Dermis microvascular lymphatic vessel endothelial cell (primary cell): ENCODE measurements at places on chromosomes 13 and 19. TPM values are rescaled to one million over a fixed set of nuclear protein-coding genes. Genes with fewer than 3 reads are reported as not detected.

STXBP2 gene
- total RNA-seq: 22.3 and 34.8 TPM in 2 replicates

ICAM4 gene
- total RNA-seq: 0.13 and 0.26 TPM in 2 replicates

DCLK1 gene
- 10.5 and 43.6 TPM in 2 replicates for total RNA-seq

CACNG8 gene
- 0.13 TPM in 2 replicates for total RNA-seq

SLC15A1 gene
- not detected in 2 replicates for total RNA-seq

KIR2DL4 gene
- total RNA-seq: not detected in 2 replicates

NTN5 gene
- total RNA-seq: under 0.01 TPM in 1 of 2 replicates, not detected in the other

FUT3 gene
- total RNA-seq: not detected in 2 replicates

MEX3D gene
- total RNA-seq: 43.1 and 69.7 TPM in 2 replicates

NPAS1 gene
- not detected in 2 replicates for total RNA-seq

TJP3 gene
- under 0.01 TPM in 2 replicates for total RNA-seq

DNA sequence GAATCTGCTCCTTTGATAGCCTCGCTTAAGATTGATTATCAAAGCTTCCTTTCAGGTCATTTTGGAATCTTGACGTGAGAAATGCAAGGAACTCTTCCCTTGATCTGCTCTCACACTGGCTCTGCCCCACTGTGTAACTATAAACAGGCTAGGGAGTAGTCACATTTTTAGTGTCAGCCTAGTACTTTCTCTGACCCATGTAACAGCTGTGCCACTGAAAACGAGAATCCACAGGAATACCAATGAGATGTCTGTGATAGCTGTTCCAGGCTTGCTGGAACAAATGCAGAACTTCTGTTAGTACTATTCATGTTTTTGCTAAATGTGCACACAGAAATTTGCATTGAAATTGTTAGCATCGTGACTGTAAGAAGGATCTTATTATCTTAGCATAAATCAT, 221.3 kb downstream of the MYO16 start:
- no peak for DNase-seq

GRCh38 chr13:40637643-40638042, 28.8 kb downstream of the FOXO1 start:
- no peak for DNase-seq

GRCh38 chr13:49791315-49791710, 1.2 kb downstream of the KPNA3 start:
- DNase-seq: peak; percentile 32

- no peak for DNase-seq
Measured at GRCh38 chr19:18905058-18905456, 9.1 kb upstream of the CERS1 start.

DNA sequence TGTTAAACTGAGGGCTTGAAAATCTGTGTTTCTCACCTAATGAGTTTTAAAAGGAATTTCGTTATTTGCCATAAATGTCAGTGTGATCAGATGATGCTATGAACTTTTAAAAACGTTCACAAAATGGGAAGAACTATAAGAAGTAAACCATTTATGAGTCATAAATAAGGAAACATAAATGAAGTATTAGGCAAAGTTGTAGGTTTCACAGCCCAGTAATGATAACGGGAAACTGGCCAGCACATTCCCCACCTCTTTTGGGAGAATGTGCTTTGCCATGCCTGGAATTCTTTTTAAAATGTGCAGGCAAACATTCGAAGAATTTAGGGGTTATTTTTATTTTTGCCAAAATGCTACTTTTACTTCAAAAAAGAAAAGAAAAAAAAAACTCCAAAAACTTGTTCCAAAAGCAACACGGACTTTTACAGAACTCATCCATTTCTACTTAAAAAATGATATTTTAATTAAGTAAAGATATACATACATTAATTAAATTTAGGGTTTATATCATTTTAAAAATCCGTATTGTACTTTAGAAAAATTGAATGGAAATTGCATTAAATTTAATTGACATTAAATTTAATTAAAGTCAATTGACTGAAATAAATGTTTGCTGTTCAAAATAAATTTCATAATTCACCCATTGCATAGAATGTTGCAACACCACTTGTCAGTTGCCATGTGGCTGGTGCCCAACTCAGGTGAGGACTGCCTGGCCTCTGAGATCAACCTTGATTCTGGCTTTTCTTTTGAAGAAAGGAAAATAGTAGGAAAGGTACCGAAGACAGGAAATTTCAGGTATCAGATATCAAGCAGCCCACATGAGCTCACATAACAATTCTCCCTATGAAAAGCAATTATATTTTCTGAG, 1198.5 kb downstream of the EFNB2 start:
- DNase-seq: no peak

DNA sequence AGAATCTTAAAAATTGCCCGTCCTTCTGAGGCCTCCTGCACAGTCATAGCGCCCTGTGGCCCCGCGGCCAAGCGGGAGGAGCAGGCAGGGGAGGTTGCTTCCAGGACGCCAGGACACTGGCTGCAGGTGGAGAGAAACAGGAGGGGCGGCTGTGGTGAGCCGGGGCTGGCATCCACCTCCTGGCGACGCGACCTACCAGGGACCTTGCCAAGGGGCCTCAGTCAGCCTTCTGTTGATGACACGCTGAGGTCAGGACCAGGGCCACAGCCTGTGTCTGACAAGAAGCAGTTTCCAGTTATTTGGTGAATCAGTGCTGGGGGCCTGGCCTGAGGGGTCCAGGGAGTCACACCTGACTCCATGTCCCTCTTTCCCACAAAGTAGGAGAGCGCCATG, 13.3 kb upstream of the MKNK2 start:
- no peak for DNase-seq

DNA sequence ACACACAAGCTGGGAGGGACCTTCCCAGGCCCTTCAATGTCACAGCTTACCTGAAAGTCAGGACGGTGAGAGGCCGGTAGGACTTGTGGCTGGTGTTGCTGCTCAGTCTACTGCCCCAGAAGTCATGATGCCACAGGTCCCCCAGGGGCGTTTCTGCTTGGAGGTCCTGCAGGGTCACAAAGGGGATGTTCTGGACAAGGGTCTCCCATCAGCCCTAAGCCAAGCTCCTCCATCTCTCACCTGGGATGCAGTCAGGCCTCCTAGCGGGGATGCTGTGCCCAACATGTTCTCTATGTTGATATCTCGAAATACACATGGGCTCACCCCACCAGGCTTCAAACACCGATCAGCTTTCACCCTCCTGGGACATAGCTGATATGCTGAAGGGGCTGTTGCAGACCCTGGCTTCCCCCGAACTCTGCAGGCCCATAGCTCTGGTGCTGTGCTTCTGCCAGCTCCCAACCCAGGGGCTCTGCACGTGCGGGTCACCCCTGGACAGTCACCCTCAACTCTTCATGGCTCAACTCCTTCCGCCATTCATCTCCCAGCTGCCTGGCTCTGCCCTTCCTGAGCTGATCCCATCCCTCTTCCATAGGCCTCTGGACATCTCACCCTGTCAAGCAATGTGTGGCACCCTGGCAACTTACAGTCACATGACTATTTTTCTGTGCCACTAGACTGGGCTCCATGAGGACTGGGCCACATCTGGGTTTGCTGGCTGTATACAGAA, 10.3 kb downstream of the TMTC4 start:
- DNase-seq: no peak

DNA sequence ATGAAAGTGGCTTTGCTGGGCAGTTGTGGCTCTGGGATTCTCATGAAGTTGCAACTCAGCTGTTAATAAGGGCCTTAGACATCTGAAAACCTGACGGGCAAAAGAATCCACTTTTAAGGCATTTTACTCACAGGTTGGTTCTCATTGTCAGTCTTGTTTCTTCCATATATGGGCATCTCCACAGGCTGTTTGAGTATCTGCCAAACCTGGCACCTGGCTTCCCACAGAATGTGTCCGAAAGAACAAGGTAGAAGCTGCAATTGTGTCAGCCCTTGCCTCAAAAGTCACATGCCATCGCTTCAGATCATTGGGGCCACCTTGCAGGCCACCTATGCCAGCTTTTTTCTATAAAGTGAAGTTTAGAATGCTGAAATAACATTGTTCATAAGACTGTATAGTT, 102.4 kb downstream of the KCTD12 start:
- no peak for DNase-seq

GRCh38 chr19:29999490-29999889, 57.5 kb downstream of the URI1 start:
- DNase-seq: no peak

GRCh38 chr19:46920362-46920761, 59.6 kb downstream of the ARHGAP35 start:
- no peak for DNase-seq

- DNase-seq: no peak
Measured at GRCh38 chr13:112467236-112467635, 91.1 kb downstream of the SPACA7 start.

- DNase-seq: no peak
Measured at GRCh38 chr13:43009506-43009905, 13.9 kb upstream of the DNAJC15 start.

DNA sequence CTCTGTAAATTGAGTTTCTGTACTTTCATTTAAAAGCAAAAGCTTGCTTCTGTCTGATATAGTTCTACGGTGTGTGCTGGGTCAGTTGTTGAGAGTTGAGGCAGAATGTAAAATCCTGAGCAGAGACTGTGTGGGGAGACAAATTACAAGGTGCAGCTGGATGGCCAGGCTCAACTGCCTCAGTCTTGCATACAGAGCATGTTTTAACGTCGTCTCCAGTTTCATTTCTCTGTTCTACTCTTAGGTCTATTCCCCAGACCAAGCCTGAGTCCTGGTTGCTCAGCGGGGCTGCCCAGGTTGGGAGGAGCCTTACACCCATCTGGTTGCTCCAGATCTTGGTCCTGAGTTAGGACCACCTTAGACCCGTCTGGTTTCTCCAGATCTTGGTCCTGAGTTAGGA, 54.4 kb upstream of the MEDAG start:
- DNase-seq: no peak

DNA sequence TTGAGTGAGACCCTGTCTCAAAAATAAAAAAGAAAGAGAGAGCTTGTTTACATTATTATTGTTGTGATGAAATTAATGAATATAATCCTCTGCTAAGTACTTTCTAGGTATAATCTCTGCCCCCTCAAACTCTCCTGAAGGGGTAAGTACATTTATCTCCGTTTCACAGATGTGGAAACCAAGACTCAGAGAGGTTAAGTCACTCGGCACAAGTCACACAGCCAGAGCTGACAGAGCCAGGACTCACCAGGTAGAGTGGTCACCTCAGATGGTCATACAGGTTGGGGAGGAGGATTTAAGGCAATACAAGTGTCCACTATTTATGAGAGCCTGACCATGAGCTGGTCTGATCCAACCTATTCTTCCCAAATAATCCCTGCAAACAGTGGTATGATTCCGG, 15.2 kb upstream of the LYPD3 start:
- no peak for DNase-seq

DNA sequence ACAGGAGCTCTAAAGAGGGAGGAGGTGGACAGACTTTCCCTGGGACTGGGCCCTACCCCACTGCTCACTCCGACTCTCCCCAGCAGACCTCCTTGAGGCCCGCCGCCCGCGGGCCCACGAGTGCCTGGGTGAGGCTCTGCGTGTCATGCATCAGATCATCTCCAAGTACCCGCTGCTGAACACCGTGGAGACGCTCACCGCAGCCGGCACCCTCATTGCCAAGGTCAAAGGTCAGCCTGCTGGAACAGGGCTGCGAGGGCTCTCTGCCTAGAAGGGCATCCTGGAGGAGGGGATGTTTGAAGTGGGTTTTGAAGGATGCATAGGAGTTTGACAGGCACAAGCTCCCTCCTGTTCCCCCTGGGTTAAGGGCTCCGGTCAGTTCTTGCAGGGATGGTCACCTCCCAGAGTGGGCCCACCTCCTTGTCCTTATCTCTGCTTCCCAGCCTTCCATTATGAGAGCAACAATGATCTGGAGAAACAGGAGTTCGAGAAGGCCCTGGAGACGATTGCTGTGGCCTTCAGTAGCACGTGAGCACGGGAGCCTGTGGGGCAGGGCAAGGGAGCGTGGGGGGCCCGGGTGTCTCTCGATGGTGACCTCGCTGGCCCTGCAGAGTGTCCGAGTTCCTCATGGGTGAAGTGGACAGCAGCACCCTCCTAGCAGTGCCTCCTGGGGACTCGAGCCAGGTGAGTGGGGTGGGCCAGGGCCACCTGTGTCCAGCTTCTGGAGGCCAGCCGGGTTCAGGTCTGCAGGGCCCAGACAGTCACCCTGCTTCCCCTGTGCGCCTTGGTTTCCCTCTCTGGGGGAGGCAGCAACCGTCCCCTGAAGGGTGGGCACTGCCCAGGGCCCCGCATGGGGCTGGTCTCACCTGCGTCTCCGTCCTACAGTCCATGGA, 6.3 kb downstream of the ARHGAP45 start:
- DNase-seq: no peak

DNA sequence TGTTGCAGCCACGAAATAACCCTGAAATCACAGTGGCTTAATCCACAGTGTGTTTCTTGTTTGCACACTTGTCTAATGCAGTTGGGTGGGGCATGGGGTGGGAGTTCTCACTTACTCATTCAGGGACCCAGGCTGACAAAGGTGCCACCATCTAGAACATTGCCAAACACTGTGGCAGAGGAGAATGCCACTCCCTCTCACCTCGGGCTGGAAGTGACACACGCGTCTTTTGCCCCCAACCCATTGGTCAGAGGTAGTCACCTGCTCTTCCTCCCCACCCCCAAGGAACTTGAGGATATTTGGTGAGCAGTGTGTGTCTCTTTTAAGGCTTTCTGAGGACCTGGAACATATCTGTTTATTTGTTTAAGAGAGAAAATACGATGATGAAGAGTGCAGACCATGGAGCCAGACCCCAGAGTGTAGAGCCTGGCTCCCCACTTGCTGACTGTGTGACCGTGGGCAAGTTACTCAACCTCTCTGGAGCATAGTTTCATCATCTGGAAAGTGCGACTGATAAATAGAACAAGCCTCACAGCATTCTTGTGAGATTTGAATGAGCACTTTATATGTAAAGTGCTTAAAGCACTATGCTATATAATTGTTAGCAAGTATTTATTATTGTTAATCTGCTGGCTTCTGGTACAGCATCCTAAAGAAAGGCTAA, 17.4 kb downstream of the GPR183 start:
- no peak for DNase-seq

DNA sequence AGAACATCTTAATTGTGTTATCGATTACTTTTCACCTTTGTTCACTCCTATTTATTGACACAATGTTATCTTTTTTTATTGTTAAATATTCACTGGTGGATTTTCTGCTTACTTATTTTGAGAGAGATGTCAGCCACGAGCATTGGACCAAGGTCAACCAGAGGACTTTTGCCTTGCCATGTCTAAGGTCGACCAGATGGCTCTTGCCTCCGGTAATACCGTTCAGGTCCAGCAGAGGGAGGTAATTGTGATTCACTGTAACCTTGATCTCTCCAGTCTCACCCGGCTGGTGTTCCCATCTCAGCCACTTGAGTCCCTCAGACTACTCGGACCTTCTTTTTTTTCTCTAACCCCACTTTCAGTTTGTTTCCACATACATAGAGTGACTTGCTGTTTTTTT, 1438.1 kb downstream of the UQCRFS1 start:
- peak; percentile 5 for DNase-seq

- DNase-seq: no peak
Measured at GRCh38 chr19:40175820-40176219, 15.4 kb upstream of the MAP3K10 start.

- no peak for DNase-seq
Measured at GRCh38 chr13:90154311-90154960, 1193.1 kb upstream of the MIR17HG start.

DNA sequence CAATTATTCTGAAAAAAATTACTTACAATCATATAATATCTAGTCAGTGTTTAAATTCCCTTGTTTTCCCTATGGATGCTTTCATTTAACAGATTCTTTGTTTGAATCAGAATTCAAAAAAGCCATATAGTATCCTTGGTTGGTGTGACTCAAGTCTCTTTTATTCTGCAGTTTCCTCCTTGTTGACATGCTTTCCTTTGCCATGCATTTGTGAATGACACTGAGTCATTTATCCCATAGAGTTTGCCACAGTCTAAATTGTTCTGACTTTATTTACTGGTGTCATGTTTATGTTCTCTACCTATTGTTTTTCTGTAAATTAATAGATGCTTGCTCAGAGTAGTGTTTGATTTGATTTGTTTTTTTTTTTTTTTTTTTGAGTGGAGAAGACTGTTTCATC, 893.8 kb upstream of the SLC10A2 start:
- no peak for DNase-seq
